ENCODE measurements at places on chromosomes 16 and 17. TPM values are rescaled to one million over a fixed set of nuclear protein-coding genes. Genes with fewer than 3 reads are reported as not detected.

The TRPV2 gene
- total RNA-seq, result 35.6 TPM

The SOCS1 gene
- total RNA-seq, result 100.0 TPM

The RAC3 gene
- 10.6 TPM for total RNA-seq

The PRRT2 gene
- total RNA-seq, result 0.64 TPM

The SCIMP gene
- total RNA-seq, result not detected

The ABCA10 gene
- 0.32 TPM for total RNA-seq

The PGS1 gene
- total RNA-seq, result 75.0 TPM

The MPP2 gene
- 1.2 TPM for total RNA-seq

The CRYBA1 gene
- total RNA-seq, result not detected

The MFAP4 gene
- total RNA-seq, result not detected

- peaks cover 55% of the 10 kb centered on the region for H3K4me1 ChIP-seq
- peak overlapping the region; percentile 58 for H3K27ac ChIP-seq
- H3K36me3 ChIP-seq, result no peaks in the 10 kb centered on the region
- DNase-seq, result peak; percentile 75
- peak overlapping the region; percentile 9 for H3K4me3 ChIP-seq
These were observed 62.9 kb upstream of the AMZ2 start for GRCh38 chr17:68184816-68185436.

GRCh38 chr17:62882284-62882683, 74.2 kb upstream of the MARCHF10 start:
- H3K27me3 ChIP-seq, result peaks cover 18% of the 10 kb centered on the region
- no peak overlapping the region for H3K27ac ChIP-seq
- H3K36me3 ChIP-seq, result no peaks in the 10 kb centered on the region
- H3K4me3 ChIP-seq, result no peak overlapping the region

- DNase-seq, result no peak
- H3K27me3 ChIP-seq, result no peaks in the 10 kb centered on the region
- H3K36me3 ChIP-seq, result peaks cover 30% of the 10 kb centered on the region
- H3K4me1 ChIP-seq, result no peaks in the 10 kb centered on the region
- no peak overlapping the region for H3K4me3 ChIP-seq
These were observed 43.3 kb downstream of the PARN start for GRCh38 chr16:14586637-14587305.

DNA sequence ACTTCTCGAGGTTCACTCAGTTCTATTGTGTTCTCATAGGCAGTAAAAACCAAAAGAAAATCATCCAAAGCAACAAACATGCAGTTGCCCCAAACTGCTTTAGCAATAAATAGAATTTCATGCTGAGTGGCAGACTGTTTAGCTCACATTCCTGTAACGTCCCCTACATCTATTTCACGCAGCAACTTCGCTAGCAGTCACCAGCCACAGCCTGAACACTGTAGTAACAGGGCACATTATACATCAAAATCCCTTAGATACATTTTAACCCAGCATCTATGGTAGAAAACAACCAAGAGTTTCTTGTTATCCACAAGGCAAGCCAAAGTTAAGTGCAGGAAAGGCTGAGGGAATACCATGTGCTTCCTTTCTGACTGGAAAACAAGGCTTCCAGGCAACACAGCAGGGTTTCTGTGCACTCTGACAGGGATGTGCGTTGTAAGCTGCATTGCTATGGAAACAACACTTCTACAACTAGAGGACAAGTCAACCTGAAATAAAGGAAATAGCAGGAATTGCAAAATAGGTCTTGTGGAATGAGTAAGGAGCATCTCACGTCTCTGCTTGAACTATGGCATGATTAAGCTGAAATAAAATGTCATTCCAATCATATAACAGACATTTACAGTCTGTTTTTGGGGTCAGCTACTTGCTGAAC, 55.4 kb downstream of the CFDP1 start:
- H3K27me3 ChIP-seq, result peaks cover 12% of the 10 kb centered on the region
- DNase-seq, result no peak
- H3K4me1 ChIP-seq, result peaks cover 48% of the 10 kb centered on the region
- peaks cover 44% of the 10 kb centered on the region for H3K36me3 ChIP-seq
- H3K4me3 ChIP-seq, result no peak overlapping the region
- no peak overlapping the region for H3K27ac ChIP-seq

- no peak overlapping the region for H3K27ac ChIP-seq
- no peak overlapping the region for H3K4me3 ChIP-seq
- H3K27me3 ChIP-seq, result no peaks in the 10 kb centered on the region
- peaks cover 8% of the 10 kb centered on the region for H3K4me1 ChIP-seq
These were observed 4.8 kb downstream of the SPHK1 start for GRCh38 chr17:76388966-76389888.

GRCh38 chr17:6558932-6559752, 2.8 kb upstream of the PITPNM3 start:
- peaks cover 6% of the 10 kb centered on the region for H3K4me1 ChIP-seq
- H3K4me3 ChIP-seq, result no peak overlapping the region
- DNase-seq, result no peak
- H3K36me3 ChIP-seq, result no peaks in the 10 kb centered on the region

GRCh38 chr17:58531661-58532554, 17.5 kb upstream of the MTMR4 start:
- H3K4me3 ChIP-seq, result peak overlapping the region; percentile 31
- H3K27ac ChIP-seq, result no peak overlapping the region
- H3K4me1 ChIP-seq, result no peaks in the 10 kb centered on the region
- peak; percentile 70 for DNase-seq
- peaks cover 19% of the 10 kb centered on the region for H3K27me3 ChIP-seq
- H3K36me3 ChIP-seq, result no peaks in the 10 kb centered on the region

GRCh38 chr16:15835136-15835878, 21.5 kb downstream of the MYH11 start:
- peaks cover 5% of the 10 kb centered on the region for H3K4me1 ChIP-seq
- no peak overlapping the region for H3K4me3 ChIP-seq
- H3K36me3 ChIP-seq, result no peaks in the 10 kb centered on the region
- H3K27ac ChIP-seq, result no peak overlapping the region

DNA sequence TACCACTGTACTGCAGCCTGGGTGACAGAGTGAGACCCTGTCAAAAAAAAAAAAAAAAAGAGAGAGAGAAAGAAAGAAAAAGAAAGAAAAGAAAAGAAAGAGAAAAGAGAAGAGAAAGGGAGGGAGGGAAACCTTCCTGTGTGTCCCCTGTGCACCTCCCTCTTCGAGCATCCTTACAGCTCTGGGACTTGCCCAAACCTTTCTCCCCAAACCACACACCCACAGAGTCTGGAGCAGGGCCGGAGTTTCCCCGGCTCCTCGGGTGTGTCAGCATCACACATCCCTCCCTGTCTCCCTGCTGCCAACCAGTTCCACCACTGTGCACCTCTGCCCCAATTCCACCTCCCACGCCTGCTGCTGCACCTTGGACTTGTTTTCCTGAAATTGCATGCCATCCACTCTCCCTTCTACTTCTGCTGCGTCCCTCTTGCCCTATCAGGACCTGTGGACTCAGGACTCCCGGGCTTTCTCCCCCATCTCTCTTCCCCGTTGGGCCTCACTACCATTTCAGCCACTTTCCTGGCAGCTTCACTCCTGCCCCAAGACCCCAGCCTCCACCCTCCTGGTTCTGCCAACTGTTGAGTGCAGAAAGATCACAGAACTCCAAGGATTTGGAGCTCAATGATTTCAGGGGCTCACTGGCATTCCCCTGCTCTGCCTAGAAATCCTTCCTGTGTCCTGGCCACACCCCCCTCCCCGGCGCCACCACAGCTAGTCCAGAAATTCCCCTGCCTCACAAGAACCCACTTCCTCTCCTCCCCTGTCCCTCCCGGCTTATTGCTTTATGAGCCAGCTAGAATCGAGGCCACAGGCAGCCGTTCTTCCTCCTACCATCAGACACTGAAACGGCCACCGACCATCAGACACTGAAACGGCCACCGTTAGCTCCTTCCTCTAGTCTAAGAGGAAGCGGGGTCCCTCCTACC, 3.7 kb upstream of the CDK3 start:
- peaks cover 14% of the 10 kb centered on the region for H3K4me1 ChIP-seq
- DNase-seq, result peak; percentile 63
- peak overlapping the region; percentile 34 for H3K4me3 ChIP-seq
- H3K36me3 ChIP-seq, result no peaks in the 10 kb centered on the region

DNA sequence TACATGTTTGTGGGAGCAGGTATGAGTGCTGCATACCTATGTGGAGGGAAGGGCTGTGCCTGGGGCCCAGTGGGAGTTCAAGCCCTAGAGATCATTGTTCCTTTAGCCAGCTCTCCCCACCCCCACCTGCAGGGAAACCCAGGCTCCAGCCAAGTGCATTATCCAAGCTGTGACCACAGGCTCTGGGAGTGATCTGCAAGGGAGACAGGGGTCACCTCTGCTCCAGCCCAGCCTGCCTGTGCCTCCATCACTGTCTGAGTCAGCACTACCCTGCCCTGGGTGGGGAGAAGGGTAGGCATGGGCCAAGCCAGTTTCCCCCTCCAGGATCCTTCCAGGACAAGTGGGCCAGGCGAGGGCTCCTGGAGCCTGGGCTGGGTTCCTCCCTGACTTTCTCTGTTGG, 32.1 kb upstream of the SBK1 start:
- no peak for DNase-seq
- H3K27me3 ChIP-seq, result peaks cover 3% of the 10 kb centered on the region
- H3K4me3 ChIP-seq, result no peak overlapping the region
- H3K27ac ChIP-seq, result no peak overlapping the region

DNA sequence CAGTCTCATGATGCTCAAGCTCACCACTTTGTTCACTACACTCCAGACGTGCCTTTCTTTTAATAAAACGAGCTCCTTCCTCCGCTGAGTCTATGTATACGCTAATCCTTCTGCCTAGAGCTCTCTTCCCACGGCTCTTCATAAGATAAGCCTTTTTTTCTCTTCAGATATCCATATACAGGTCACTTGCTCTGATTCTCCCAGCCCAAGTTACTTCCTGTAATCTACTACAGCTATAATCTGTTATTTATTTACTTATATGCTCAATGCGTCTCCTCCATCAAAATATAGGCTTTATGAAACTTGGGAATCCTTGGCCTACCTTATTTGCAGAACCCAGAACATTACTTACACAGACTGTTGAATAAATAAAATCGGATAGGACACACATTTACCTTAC, 17.4 kb downstream of the C16orf87 start:
- peaks cover 58% of the 10 kb centered on the region for H3K4me1 ChIP-seq
- H3K4me3 ChIP-seq, result no peak overlapping the region
- H3K27ac ChIP-seq, result peak overlapping the region; percentile 86
- no peaks in the 10 kb centered on the region for H3K27me3 ChIP-seq
- peaks cover 35% of the 10 kb centered on the region for H3K36me3 ChIP-seq

DNA sequence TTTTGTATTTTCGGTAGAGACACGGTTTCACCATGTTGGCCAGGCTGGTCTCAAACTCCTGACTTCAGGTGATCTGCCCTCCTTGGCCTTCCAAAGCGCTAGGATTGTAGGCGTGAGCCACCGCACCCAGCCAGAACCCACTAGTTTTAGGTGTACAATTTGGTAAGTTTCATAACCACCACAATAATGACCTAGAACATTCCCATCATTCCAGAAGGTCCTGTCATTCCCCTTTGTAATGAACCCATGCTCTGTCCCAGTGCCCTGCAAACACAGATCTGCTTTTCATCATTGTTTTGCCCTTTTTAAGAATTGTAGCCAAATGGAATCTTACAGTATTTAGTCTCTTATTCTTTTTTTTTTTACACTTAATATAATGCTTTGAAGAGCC, 35.6 kb upstream of the IRF8 start:
- no peak overlapping the region for H3K27ac ChIP-seq
- DNase-seq, result no peak
- no peaks in the 10 kb centered on the region for H3K27me3 ChIP-seq
- peaks cover 3% of the 10 kb centered on the region for H3K4me1 ChIP-seq
- no peaks in the 10 kb centered on the region for H3K36me3 ChIP-seq

DNA sequence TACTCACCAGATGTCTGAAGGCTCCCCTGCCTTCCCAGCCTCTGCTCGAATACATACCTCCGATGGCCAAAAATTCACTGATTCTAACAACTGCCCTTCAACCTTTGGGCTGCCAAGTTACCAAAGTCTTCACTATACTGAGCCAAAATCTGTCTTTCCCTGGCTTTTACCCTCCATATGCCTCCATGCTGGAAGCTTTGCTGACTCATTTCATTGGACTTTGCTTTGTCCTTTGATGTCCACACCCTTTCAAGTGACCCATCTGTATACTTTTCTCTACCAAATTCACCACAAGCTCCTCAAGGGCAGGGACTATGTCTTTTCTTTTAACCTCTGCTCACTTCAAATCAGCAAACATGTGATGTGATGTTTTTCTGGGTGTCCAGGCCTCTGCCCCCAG, 21.0 kb upstream of the MTMR4 start:
- no peak overlapping the region for H3K27ac ChIP-seq
- H3K4me1 ChIP-seq, result no peaks in the 10 kb centered on the region
- no peak overlapping the region for H3K4me3 ChIP-seq
- H3K36me3 ChIP-seq, result no peaks in the 10 kb centered on the region
- no peak for DNase-seq

DNA sequence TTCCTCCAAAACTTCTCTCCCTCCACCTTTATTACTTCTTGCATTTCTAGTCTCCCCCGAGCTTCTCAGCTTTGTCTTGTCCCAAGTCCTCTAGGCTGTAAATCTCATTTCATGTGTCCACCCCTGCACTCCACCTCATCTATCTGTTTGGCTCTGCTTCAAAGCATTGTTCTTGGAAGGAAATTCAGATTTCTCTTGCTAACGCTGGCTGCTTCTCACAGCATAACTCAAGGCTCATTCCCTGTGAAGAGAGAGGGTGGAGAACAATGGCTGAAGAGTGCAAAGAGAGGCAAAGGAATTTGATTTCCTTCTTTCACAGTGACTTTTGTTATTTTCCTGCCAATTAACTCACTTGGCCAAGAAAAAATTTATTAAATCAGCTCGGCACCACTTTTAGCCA, 476.5 kb downstream of the TMEM114 start:
- no peak overlapping the region for H3K27ac ChIP-seq
- H3K4me1 ChIP-seq, result no peaks in the 10 kb centered on the region
- DNase-seq, result no peak
- no peak overlapping the region for H3K4me3 ChIP-seq
- H3K36me3 ChIP-seq, result no peaks in the 10 kb centered on the region

DNA sequence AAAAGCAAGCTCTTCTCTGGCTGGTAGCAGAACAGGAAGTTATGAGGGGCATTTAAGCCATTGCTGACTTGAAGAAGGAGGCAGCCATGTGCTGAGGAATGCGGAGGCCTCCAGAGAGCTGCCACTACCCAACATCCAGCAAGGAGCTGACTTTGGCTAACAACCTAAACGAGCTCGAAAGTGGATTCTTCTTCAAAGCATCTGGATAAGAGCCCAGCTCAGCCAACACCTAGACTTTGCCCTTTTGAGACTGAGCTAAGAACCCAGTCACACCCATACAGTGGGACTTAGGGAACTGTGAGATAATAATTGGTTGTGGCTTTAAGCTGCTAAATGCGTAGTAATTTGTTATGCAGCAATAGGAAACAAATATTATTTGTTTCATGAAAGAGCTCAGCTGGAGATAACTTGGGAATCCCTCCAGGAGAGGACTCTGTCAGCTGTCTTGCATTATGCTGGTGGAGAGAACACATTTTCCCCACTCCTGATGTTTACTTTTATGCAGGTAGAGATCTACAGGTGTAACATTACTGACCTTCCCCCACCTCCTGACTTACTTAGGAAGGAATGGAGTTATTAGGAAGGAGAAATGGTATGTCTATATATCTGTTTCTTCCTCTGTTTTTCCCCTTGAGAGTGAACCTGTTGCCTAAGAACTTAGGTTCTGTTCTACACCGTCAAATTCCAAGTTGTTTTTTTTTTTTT, 52.7 kb upstream of the ZNF629 start:
- no peaks in the 10 kb centered on the region for H3K27me3 ChIP-seq
- H3K4me3 ChIP-seq, result no peak overlapping the region
- no peak for DNase-seq
- H3K36me3 ChIP-seq, result no peaks in the 10 kb centered on the region
- H3K4me1 ChIP-seq, result peaks cover 2% of the 10 kb centered on the region

- DNase-seq, result no peak
- H3K36me3 ChIP-seq, result peaks cover 39% of the 10 kb centered on the region
- no peaks in the 10 kb centered on the region for H3K27me3 ChIP-seq
- H3K4me3 ChIP-seq, result no peak overlapping the region
- peak overlapping the region; percentile 59 for H3K27ac ChIP-seq
These were observed 2.3 kb downstream of the GP1BA start for GRCh38 chr17:4934173-4934979.

Measured in activated CD4-positive, alpha-beta T cell treated with anti-CD3 and anti-CD28 coated beads for 36 hours (primary cell).